Activated CD8-positive, alpha-beta memory T cell treated with anti-CD3 and anti-CD28 coated beads, Interleukin-2, amount 50 U/mL, for 48 hours (primary cell): ENCODE measurements at places on chromosomes 12 and 14.

GRCh38 chr12:112978163-112979040, at the start of gene OAS2:
TSS of gene OAS2 (plus strand) at chr12:112978519. CDS start at chr12:112978609, 90 bp downstream.
- DNase-seq, result peak; percentile 82

DNA sequence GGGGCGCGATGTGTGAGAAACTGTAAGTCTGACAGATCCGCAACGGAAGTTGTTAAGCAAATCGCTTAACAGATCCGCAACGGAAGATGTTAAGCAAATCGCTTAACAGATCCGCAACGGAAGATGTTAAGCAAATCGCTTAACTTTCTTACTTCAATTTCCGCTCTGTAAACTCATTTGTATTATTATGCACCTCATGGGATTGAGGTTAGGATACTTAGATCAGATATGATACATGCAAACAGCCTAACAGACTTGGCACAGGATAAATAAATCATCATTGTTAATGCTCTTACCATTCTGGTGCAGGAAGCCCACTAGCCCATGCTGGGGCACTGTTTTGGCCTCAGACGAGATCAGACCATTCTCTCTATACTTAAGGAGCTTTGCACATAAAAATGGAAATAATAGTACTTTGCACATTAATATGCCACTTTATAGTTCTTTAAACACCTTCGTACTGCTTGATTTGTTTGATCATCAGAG, 399 bp downstream of the NCAPD2 start:
- no peak for DNase-seq

GRCh38 chr12:55443776-55444175, at the start of gene OR6C2:
TSS of gene OR6C2 (plus strand) at chr12:55444076. CDS start at chr12:55452214, 8,138 bp downstream.
- no peak for DNase-seq

DNA sequence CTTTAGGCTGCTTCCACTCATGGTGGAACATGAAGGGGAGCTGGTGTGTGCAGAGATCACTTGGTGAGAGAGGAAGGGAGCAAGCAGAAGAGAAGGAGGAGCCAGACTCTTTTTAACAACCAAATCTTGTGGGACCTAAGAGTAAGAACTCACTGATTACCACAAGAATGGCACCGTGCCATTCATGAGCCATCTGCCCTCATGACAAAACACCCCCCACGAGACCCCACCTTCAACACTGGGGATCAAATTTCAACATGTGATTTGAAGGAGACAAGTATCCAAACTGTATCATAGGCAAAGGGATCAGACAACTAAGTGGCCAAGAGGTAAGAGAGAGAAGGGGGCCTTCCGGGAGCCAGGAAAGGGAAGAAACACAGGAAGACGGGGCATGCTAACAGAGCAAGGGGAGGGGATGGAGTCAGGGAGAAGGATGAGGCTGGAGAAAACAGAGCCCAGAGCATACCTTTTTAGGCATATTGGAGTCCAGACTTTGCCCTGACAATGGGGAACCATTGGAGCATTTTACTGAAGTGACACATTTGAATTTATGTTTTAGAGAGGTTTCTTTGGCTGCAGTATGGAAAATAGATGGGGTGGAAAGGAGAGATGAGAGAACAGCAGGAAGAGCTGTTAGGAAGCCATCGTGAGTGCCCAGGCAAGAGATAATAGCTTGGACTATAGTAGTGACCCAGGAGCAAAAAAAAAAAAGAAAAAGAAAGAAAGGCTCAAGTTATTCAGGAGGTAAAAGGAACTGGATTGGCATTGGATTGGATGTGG, 204.4 kb upstream of the NUDT4 start:
- DNase-seq, result no peak

GRCh38 chr14:51951656-51952055, 37.7 kb upstream of the RTRAF start:
- no peak for DNase-seq

- DNase-seq, result no peak
Observed at GRCh38 chr14:29926701-29927375, 809 bp downstream of the PRKD1 start.

GRCh38 chr14:77618381-77618970, 2.0 kb upstream of the SPTLC2 start:
- DNase-seq, result no peak

- no peak for DNase-seq
Observed at GRCh38 chr12:76920172-76921099, 41.6 kb upstream of the CSRP2 start.

GRCh38 chr14:69068744-69069421, 84.0 kb downstream of the DCAF5 start:
- no peak for DNase-seq

GRCh38 chr12:116366456-116366776, 88.9 kb upstream of the MED13L start:
- no peak for DNase-seq

- DNase-seq, result no peak
Observed at GRCh38 chr14:75880512-75880911, 101.3 kb downstream of the TGFB3 start.

DNA sequence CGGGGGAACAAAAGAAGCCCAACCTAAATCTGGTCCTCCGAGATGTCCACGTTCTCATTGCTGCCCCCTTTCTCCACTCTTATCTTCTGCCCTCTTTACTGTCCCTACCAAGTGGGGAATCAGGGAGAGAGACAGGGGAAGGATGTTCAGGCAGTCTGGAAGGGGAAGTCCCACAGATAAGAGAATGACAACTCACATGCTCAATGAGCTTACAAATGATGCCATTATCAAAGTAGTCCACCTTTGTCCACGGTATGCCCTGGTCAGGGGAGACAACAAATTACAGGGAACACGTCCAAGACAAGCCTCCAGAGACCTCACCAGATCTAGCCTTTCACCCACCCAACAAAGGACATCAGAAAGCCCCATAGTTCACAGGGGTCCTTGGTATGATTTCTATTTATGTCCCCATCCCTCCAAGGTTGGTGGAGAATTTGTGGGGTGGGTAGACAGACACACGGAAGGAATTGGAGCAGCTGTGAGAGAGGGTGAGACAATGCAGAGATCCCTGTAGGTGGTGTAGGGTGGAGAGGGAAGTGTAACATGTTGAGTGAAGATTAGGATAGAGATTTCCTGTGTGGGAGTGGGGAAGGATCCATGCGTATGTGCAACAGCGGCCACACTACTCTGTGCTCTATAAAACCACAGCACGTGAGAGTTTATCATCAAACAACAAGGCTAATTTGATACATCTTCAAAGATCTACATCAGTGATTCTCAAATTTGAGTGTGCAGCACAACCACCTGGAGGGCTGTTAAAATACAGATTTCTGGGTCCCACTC, 10.7 kb downstream of the MYO1A start:
- no peak for DNase-seq

DNA sequence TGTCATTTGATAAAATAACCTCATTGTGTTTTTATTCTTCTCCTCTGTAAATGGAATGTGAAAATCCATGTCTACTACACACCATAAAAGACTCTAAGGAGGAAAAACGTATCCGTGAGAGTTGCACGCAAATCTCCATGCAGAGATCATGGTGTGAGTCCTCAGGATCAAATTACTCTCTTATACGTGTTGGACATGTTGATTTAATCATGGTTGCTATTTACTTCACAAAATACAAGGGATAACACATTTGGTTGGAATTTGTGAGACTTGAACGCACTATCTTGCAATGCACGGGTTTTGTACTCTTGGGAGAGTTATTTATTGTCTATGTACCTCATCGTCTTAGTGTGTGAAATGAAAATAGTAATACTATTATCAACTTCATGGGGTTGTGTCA, 128.0 kb upstream of the RASSF8 start:
- DNase-seq, result no peak

DNA sequence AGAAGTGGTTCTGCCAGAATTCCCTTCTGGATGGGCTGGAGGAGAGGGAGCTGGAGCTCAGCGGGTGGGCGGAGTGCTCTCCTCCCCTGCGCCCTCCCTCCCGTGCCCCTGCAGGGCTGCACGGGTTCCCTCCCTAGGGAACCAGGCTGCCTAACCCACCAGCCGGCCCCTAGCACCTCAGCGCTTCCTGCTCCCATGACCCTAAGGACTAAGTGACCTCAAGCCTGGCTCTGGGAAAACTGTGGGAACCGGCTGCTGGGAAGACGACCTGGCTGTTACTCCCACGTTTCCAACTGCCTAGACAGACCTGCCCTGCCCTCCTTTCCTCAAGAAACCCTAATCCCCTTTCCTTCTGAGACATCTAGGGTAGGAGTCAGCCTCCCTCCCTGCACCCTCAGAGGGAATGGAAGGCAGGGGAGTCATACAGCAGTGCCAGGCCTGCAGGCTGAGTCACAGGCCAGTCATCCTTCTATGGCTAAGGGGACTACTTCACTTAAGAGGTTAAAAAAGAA, 31.5 kb downstream of the SLC6A12 start:
- no peak for DNase-seq

DNA sequence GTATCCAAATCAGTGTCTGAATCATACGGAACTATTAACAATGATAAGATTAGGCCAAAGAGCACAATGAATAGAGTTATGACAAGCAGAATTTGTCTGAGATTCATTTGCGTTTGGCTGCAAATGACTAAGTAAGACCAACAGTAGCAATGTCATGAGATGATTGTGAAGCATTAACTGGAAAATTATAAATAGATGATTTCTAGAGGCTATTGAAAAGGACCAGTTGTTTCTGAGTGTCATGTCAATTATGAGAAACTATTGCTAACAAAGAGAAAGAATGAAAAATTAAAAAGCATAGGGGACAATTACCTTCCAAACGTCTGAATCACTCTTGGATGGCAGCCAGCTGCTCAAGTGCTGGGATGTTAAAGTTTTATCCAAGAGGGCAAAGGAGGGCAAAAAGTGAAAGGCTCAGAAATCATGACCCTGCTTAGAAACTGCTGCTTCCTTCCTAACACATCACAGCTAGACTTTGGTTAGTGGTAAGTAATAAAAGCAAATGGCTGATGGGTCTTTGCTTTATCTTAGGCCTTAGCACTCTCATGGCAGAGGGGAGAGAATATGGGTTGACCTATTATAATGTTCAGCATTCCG, 89.0 kb downstream of the AKAP6 start:
- no peak for DNase-seq

DNA sequence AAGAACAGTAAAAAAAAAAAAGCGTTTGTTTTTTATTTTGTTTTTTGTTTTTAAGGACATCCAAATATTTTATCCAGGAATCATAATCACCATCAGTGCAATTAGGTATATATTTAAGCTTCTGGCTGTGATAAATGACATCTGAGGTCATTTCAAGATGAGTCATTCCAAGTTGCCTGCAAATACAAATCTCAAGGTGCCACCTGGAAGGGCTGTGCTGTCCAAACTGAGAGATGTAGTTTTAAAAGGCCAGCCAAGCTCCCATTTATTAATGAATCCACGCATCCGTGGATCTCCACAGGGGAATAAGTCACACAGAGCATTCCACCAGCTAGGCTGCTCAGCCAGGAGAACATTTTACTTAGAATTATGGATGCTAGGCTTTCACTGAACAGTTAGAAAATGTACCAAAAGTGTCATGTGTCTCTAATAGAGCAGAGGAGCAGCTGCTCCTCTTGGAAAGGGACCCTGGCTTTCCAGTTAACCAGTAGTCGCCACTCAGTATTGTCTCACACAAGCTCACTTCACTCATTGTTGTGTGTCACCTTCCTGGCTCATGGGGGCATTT, 1151.4 kb upstream of the TMEM132C start:
- no peak for DNase-seq

- DNase-seq, result no peak
Observed at GRCh38 chr14:100398044-100398443, 74.9 kb downstream of the SLC25A47 start.

- DNase-seq, result no peak
Observed at GRCh38 chr12:61521258-61521657, 738.9 kb upstream of the USP15 start.

DNA sequence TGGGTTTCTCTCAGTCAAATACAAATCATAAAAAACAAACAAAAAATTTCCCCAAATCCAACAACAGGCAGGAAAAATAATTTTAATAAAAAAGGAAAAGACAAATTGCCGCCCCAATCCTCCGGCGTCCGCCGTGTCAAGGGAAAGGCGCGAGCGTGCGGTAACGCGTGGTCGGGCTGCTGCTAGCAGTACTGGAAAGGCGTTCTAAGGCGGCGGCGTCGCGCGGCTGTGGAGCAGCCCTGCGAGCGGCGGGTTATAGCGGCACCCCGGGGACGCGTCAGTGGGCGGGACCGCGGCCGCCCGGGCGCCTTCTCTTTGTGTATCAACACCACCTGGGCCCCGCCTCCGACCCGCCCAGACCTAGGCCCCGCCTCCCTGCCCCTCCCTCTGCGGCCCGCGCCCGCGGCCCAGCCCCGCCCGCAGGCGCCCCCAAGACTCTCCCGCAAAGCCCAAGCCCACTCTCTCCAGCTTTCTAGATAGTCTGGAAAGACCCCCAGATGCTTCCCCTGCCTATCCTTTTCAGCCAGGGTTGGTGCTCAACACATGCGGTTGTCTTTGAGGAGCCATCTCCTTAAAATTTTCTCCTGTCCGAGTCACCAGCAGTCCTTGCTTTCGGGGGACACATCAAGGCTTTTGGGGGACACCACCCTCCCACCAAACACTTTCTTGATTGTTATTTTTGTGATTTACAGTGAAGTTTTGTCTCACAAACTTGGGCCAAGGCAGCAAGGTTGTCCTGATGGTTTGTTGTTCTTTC, at the start of gene SLC38A2:
TSS of gene SLC38A2 (minus strand) at position 230 of the 757 bp plus-strand sequence. CDS start 1,480 bp downstream, outside the sequence.
- peak; percentile 98 for DNase-seq

DNA sequence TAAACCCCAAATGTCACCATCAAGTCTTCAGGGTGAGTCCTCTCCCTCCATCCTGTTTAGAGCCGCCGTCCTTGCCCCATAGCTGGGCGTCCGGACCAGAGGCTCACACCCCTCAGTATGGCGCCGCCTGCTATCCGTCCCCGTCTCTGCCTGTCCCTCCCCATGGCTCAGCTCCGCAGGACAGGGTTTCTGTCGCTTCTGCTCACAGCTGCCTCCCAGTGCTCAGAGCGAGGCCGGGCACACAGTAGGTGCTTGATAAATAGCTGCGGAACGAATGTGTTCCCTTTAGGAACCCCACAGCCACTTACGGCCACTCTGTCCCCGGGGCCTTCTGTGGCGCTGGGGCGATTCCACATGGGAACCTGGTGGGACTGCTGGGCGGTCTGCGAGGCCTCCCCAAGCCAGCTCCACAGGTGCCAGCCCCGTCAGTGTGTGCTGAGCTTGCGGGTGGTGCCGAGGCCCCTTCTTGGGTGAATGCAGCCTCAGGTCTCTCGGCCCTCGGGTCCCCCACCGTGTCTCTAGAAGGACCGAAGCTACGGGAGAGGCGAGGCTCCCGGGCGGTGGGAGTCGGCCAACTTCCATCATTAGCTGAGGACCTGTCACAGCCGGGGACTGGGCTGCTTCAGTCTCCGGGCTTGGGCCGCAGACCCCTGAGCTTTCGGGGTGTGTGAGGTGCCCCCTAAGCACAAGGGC, 63.0 kb downstream of the NOC4L start:
- no peak for DNase-seq

- DNase-seq, result no peak
Observed at GRCh38 chr12:106227641-106228319, 20.0 kb downstream of the CKAP4 start.

- DNase-seq, result no peak
Observed at GRCh38 chr14:89455412-89455811, 38.4 kb upstream of the FOXN3 start.

GRCh38 chr14:105039458-105040205, 18.7 kb upstream of the CDCA4 start:
- DNase-seq, result no peak

DNA sequence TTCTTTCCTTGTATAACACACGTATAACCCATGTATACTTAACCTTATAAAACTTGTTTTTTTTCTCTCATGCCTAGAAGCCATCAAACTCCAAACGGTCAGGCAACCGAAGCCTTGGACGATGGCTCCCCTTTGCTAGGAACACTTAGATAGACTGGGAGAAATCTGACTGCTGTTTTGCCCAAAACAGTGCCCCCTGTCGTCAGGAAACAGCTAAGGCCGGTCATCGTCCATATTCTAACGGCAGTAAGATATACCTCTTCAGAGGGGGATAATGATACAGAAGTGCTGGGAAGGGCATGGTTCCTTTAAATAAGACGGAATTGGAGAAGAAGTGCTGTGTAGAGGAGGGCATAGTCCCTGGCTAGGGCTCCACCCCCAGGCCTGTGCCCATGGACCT, 130.5 kb downstream of the SLC41A2 start:
- DNase-seq, result no peak
